ENCODE measurements at places on chromosomes 2 and 18. TPM values are rescaled to one million over a fixed set of nuclear protein-coding genes. Genes with fewer than 3 reads are reported as not detected.

Gene TMEM247
- total RNA-seq = not detected

Gene NRP2
- total RNA-seq = 22.6 TPM

Gene PRSS56
- under 0.01 TPM for total RNA-seq

Gene IL36B
- not detected for total RNA-seq

Gene CCDC150
- 3.4 TPM for total RNA-seq

Gene UGT1A9
- total RNA-seq = not detected

Gene SETBP1
- total RNA-seq = 46.2 TPM

Gene ZNF521
- 12.5 TPM for total RNA-seq

Gene TRABD2A
- under 0.01 TPM for total RNA-seq

Gene RAB31
- total RNA-seq = 27.3 TPM

Gene LYPD1
- total RNA-seq = 24.1 TPM

Gene NOSTRIN
- total RNA-seq = 7.1 TPM

Gene POU3F3
- 230 TPM for total RNA-seq

Gene ACOXL
- total RNA-seq = not detected

Gene FBXO15
- 2.2 TPM for total RNA-seq
